ENCODE measurements at places on chromosomes 6 and 20.

DNA sequence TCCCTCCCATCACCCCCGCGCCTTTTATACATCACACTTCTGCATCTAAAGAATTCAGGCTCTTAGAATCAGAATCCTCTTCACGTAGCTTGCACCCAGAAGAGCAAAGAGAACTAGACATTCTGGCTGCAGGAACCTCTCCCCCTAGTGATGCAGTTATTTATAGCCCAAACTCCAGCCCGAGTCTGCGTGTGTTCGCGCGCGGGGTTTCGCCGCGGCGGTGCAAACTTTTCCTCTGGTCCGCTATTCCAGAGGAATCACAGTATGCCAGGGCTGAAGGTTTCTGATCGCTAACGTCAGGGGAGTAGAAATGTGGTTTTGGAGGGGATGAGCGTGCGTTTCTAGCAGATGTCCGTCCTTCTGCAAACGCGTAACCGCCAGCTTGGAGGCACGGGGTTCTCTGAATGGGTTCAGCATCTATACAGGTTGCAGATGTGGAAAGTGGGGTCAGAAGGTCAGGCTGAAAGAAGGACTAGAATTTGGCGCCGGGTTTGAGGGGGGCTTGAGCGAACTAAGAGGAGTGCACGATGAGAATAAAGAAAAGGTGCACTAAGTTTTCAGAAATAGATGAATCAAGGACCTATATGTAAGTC lies 1.8 kb downstream of the EPHA7 start:
- DNase-seq = no peak

- no peak for DNase-seq
These were observed 26.8 kb upstream of the TMEM217 start for GRCh38 chr6:37284781-37285180.

DNA sequence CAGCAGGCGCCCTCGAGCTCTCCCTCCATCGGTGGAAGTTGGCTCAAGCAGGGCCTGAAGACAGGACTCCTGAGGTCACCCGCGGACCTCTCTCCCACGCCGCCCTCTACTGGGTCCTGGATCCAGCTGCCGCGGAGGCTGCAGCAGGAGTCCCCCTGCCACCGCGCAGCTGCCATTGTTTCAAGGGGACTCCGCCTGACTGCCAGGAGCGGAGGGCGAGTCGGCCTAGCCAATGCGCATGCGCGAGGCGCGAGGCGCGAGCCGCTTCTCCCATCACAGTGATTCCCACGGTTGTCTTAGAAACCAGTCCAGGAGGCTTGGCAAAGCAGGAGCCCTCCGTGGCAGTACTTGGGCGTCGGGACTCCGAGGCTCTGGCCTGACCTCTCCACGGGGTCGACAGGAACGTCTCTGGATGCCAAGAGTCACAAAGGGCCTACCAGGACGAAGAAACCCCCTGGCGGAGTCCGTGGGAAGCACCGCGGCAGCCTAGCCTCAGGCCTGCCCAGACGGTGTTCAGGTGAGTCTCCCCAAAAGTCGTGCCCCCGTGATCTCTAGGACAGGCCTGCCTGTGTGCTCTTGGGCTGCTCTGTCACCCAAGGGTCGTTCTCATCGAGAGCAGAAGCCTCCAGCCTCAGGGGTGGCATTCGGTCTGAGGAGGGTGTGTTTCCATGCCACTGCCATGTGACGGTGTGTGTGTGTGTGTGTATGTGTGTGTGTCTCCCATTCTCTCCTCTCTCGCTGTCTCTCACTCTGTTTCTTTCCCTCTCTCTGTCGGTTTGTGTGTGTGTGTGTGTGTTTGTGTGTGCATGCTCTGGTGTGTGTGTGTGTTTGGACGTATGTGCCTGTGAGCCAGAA lies 290.6 kb upstream of the ZNF337 start:
- DNase-seq = no peak

GRCh38 chr6:130314271-130314670 lies 51.5 kb upstream of the TMEM200A start:
- DNase-seq = no peak

DNA sequence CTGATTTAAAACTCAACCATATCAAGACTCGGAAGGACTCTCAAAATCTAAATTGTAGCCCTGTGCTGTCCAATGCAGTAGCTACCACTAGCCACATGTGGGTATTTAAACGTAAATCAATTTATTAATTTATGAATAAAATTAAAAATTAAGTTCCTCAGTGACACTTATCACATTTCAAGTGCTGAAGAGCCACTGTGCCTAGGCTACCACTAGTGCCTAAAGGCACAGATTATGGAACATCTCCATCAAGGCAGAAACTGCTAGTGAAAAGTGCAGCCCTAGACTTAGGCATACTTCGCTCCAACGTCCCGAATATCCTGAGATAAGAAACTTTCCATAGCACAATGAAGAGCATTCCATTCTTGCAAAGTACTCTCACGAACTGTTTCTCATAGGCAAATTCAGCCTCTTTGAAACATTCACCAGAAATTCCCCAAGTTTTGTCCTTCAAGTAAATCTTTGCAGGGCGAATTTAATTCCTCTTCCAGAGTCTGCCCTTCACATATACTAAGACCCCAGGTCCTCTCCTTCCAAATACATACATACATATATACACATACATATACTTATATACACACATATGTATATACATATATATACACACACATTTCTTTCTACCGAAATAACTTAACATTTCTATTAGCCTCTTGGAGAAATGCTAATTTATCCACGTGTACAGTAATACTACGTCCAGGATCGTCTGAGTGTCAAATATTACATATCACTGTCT lies 1.3 kb downstream of the SUPT3H start:
- DNase-seq = no peak

DNA sequence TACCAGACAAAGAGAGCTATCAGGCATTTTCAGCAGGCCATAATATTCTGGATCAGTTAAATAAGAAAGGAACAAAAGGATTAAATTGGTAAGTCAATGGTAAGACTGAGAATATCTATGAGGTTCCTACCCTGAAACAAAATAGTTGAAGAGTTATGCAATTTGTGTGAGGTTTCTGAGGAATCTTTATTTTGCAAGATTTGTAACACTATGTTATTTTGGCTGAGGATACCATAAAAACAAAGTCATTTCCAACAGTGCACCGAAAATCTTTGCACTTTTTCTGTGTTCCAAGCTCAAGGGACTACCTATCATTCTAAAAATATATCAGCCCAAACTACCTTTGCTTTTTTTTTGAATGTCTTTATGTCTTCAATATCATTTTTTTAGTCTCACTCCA lies 383.3 kb upstream of the CITED2 start:
- DNase-seq = no peak

DNA sequence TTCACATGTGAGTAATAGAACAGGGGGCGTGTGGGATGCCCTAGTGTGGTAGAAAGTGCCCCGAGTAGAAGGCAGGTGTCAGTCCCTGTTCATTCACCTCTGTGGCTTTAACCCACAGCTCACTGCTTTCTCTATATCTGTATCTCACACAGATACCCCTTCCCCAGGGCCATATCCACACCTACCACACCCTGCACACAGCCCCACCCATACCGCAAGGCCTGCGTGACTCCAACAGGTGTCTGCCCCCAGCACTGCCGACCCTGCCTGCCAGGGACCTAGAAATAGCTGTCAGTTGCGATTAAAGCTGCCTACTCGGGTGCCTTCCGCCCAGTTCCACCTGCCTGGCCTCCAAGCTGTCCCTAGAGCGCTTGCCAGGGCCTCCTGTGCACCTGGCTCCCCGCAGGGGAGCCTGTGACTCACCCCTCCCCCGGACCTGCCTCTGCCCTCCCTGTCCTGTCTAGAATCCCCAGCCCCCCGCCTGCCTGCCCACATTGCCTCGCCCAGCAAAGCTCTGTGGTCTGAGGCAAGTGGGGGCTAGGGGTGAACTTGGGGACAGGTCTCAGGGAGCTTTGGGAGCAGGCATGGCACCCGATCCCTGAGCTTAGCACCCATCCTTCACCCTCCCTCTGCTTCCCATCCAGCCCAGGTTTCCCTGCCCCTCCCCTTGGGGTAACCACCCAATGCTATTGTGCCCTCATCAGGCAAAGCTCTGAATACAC lies 38.3 kb upstream of the ID1 start:
- DNase-seq = no peak

GRCh38 chr6:40936818-40937251 lies 102.2 kb downstream of the UNC5CL start:
- no peak for DNase-seq

GRCh38 chr6:4085332-4085700 lies 6.4 kb upstream of the FAM217A start:
- DNase-seq = no peak

GRCh38 chr20:40892642-40893041 lies 136.0 kb upstream of the TOP1 start:
- DNase-seq = no peak

DNA sequence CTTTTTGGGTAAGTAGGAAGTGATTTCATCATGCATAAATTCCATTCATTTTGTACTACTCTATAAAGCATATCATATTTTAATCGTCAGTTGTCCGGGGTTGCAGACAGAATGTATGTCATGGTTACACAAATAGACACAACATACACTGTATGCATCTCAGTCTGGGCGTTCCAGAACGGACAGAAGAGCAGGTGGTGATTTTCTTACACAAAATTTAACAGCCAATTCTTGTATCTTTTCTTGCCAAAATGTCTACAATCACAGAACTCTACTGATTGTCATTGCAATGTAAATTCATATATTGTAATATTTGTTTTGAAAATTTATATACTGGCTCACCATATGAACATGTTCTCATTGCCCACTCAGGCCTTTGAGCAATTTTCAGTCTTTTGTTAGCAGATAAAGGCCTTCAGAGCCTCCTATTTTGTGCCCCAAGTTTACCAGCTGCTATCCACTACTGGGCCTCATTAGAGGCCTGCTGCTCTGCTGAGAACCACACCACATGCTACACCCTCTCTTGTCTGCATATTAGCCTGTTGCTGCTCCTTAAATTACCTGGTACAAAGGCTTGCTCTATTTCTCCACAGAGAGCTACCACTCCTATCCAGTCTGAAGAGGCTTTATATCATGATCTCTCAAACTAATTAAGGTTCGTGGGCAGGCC lies 61.5 kb downstream of the PRDM13 start:
- DNase-seq = no peak

DNA sequence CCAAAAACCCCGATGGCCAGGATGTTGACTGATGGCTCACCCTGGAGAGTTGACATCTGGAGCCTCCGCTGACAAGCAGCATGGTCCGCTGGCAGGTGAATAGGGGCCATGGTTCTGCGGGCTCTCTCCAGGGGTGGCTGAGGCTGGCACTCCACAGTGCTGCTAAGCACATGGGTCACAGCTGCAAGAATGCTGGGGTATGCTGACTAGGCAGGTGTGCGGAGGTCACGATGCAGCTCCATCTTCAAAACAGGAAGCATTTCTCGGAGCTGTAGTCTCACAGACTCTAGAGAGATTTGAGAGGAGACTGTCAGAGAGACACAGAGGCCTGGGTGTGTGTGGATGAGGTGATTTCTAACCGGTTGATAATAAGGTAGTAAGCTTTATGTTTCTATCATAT lies 341.6 kb downstream of the NRN1 start:
- no peak for DNase-seq

DNA sequence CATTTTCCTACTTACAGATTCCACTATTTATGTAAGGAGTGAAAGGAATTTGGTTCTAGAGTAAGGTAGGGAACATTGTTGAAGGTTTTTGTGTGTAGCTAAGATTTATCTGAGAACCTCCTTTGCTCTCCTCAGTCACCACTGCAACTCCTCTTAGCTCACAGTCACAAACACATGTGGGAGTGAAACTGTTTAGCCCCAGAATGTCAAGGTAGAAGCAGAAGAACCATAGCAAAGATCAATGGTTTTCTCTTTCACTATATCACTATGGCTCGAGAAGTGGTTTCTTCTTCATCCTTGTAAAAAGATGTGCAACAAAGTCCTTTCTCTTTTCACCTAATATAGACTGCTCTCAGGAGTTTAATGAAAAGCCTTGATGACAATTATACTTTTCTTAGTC lies 6.5 kb upstream of the DEFB112 start:
- DNase-seq = no peak

- no peak for DNase-seq
These were observed 36.2 kb downstream of the ARMC2 start for GRCh38 chr6:108884211-108885059.

DNA sequence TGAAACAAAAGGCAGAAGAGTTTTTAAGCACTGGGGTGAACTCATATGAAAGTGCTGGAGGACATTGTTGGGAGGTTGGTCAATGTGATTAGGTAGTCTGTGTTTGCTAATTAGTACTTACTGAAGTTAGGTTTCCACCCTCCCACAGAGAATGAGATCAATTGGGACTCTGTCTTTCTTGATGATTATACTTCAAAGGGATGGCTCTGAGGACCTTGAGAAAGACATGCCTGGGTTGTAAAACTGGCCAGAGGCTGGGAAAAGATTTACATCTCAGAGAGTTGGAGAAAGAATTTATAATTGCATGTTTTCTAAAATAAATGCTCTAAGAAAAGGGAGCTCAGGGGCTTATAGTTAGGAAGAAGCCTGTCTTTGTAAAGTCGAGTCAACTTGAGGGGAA lies 74.0 kb downstream of the CD109 start:
- DNase-seq = no peak
